ENCODE measurements at places on chromosomes 11 and 22.

- no peak for DNase-seq
Observed at GRCh38 chr11:130125638-130126037, 33.9 kb upstream of the ST14 start.

GRCh38 chr11:116778556-116778955 lies 5.8 kb upstream of the BUD13 start:
- DNase-seq = no peak

DNA sequence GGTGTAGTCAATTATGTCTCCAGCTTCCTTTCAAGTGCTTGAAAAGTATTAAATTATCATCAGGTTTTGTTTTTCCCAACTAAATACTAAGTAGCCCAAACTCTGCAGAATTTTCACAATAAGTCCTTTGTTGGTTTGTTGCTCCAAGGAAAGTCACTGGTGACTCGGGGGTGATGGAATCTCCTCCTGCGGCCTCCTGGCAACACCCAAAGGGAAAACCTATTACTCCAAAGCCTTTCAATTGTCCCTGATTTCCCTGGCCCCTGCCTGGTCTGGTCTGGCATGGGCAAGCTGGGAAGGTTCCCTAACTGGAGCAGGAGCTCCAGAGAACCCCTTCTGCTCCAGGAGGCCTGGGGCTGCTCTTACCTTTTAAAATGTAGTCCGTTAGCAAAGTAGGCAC lies 47.9 kb downstream of the FEZ1 start:
- DNase-seq = peak; percentile 28

DNA sequence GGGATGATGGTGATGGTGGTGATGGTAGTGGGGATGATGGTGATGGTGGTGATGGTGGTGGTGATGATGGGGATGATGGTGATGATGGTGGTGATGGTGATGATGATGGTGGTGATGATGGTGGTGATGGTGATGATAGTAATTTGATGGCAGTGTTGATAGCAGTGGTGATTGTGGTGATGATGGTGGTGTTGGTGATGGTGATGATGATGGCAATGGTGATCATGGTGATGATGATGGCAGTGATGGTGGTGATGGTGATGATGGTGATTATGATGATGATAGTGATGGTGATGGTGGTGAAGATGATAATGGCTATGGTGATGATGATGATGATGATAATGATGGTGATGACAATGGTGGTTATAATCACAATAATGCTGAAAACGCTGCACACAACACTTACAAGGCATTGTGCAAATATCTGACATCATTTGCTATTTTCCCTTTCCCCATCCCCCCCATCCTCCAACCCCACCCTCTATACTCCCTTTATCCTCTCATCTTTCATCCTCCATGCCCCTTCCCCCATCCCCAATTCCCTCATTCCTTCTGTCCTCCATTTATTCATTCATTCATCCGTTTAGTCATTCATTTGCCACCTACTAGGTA lies 230.1 kb downstream of the BRD1 start:
- DNase-seq = no peak

GRCh38 chr22:35380537-35381423 lies at the start of gene HMOX1:
Gene HMOX1 (plus strand): TSS chr22:35381096. CDS start chr22:35381174, 78 bp downstream.
- DNase-seq = peak; percentile 89

GRCh38 chr11:118877487-118878162 lies 6.1 kb upstream of the CXCR5 start:
- DNase-seq = no peak

- DNase-seq = no peak
Observed at GRCh38 chr22:49561976-49562375, 265.7 kb downstream of the BRD1 start.

DNA sequence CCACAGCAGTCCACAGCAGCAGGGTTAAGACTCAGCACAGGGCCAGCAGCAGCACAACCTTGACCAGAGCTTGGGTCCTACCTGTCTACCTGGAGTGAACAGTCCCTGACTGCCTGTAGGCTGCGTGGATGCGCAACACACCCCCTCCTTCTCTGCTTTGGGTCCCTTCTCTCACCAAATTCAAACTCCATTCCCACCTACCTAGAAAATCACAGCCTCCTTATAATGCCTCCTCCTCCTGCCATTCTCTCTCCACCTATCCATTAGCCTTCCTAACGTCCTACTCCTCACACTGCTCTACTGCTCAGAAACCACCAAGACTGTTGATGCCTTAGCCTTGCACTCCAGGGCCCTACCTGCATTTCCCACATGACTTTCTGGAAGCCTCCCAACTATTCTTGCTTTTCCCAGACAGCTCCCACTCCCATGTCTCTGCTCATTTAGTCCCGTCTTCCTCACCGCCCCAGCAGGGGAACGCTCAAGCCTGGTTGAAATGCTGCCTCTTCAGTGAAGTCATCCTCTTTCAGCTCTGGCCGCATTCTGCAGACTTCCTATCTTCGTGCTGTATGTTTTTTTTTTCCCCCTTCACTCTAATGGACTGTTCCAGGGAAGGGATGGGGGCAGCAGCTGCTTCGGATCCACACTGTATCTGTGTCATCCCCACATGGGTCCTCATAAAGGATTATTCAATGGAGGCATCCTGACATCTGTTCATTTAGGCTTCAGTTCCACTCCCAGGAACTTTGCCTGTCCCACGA lies 3.3 kb downstream of the IL18BP start:
- no peak for DNase-seq

- DNase-seq = peak; percentile 34
Observed at GRCh38 chr11:68855205-68855981, 13.7 kb upstream of the CPT1A start.

GRCh38 chr22:37564111-37564711 lies 3.9 kb downstream of the CDC42EP1 start:
- no peak for DNase-seq

DNA sequence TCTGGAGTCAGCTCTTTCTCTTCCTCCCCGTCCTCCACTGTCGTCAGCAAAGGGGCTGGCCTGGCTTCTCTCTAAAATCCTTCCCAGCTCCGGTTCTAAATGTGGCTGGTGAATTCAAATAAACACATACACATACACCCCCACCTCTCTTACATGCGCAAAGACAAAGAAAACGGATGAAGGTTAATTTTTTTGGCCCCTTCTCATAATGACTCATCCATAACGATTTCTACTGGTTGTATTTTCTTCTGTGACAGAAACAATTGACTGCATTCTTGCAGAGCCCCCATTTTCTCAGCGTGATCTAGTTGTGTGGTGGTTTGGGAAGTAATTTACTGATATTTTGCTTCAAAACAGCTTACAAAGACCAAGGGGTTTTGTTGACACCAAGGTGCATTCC lies 130.0 kb upstream of the NTM start:
- no peak for DNase-seq

DNA sequence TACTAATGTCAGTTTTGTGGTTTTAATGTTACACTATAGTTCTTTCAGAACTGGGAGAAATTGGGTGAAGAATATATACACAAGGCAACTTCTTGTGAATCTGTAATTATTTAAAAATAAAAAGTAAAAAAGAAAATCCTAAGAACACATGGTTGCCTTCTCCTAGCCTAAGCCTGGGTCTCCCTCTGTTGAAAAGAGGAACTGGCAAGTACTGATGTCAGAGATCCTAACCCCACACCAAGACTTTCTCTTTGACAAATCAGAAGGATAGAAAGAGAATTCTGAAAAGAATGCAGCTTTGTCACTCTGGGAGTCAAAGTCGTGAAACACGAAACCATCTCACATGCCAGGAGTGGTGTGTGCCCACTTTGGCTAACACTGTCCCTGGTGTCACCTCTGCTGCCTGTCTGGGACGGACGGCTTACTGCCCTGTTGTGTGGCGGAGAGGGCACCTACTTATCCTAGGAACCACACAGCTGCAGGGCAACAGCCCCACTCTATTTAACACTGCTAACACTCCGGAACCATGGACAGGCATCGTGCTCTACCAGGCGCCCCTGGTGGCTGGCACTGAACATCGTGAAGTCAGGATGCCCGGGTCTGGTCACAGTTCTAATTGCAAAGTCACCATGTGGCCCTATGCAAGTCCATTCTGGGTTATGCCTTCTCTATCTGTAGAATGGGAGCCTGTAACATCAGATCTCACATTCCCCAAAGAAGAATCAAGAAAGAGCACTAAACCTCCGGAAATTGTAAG lies 108.7 kb upstream of the CD82 start:
- DNase-seq = peak; percentile 2
